ENCODE measurements at places on chromosomes 11 and 22.

GRCh38 chr11:123393312-123393927 is 36.6 kb upstream of the GRAMD1B start:
- no peak for DNase-seq
- no peaks in the 10 kb centered on the region for H3K27me3 ChIP-seq
- H3K36me3 ChIP-seq: no peaks in the 10 kb centered on the region
- H3K4me3 ChIP-seq: no peak overlapping the region
- H3K4me1 ChIP-seq: no peaks in the 10 kb centered on the region

DNA sequence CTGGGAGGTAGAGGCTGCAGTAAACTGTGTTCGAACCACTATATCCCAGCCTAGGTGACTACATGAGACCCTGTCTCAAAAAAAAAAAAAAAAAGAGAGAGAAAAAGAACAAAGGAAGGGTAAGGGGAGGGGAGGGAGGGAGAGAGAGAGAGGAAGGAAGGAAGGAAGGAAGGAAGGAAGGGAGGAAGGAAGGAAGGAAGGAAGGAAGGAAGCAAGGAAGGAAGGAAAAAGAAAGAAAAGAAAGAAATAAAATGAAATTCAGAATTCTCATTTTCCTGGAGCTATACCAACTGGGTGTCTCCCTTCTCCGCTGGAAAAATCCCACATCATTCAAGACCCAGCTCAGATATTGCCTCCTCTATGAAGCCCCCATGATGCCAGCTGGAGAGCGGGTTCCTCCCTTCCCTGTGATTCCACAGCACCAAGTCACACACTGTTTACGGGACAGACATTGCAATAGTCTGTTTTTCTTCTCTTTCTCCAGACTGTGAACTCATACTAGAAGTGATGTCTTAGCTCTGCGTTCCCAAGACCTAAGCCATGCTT is 3.0 kb upstream of the PPFIA1 start:
- peaks cover under 1% of the 10 kb centered on the region for H3K36me3 ChIP-seq
- DNase-seq: no peak
- no peak overlapping the region for H3K4me3 ChIP-seq
- H3K27ac ChIP-seq: no peak overlapping the region

DNA sequence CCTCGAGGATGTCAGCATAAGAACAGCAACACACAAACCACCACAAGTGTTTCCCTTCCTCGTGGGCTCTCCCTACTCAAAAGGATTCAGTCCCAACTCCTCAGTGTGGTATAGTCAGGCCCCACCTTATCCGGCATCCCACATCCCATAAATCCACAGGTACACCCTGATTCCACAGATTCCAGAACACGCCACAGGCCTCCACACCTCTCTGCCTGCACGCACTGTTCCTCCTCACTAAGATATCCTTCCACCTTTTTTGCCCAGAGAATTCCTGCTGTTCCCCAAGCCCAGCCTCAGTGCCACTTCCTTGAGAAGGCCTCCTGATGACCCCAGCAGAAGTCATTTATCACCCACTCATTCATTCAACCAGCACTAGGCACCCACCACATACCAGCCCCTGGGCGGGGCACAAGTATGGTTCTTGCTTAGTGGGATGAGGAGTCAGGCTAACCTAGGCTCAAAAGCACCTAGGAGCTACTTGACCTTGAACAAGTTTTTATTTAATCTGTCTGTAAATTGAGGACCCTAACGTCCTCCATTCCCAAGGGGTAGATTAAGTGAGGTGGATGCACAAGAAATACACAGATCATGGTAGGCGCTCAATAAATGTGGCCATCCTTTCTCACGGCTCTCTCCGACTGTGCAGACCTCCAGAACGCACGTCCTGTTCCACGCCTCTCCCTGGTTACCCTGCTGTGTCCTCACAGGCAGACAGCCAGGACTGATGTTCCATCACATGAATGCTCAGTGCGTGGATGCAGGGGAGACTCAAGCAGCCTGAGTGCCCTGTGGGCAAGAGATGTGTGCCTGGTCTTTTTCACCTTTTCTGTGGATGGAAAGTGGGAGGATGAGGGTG is 2.1 kb upstream of the KCNJ4 start:
- no peak overlapping the region for H3K4me3 ChIP-seq
- H3K36me3 ChIP-seq: no peaks in the 10 kb centered on the region
- H3K27me3 ChIP-seq: peaks cover 7% of the 10 kb centered on the region
- H3K4me1 ChIP-seq: peaks cover 3% of the 10 kb centered on the region
- DNase-seq: no peak

- no peak overlapping the region for H3K4me3 ChIP-seq
- no peaks in the 10 kb centered on the region for H3K36me3 ChIP-seq
- no peaks in the 10 kb centered on the region for H3K27me3 ChIP-seq
- H3K27ac ChIP-seq: no peak overlapping the region
These were observed 4.7 kb upstream of the C11orf96 start for GRCh38 chr11:43937434-43938411.

DNA sequence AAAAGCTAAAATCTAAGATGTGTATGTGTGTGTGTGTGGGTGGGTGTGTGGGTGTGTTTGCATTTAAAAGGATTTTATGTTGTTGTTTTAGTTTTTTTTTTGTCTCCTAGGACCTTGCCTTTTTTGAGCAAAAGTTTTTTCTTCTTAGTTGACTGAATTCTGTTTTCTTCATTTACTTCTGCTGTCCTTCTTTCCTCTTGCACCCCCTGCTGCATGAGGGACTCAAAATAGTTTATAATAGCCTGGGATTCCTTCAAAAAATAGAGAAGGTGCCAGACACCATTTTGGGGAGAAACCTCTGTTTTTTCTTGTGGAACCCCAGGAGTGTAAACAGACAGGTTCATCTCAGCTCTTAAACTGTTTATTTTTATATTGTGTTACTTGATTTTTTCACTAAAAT is 817.7 kb downstream of the TBC1D22A start:
- H3K27me3 ChIP-seq: no peaks in the 10 kb centered on the region
- H3K4me3 ChIP-seq: no peak overlapping the region
- no peaks in the 10 kb centered on the region for H3K4me1 ChIP-seq
- no peak overlapping the region for H3K27ac ChIP-seq
- DNase-seq: no peak

All from right lobe of liver (tissue), 6 donors.